Stimulated activated CD8-positive, alpha-beta memory T cell treated with anti-CD3 and anti-CD28 coated beads, Interleukin-15, amount 100 ng/mL, for 1 hour (primary cell): ENCODE measurements at places on chromosomes 1 and 21.

DNA sequence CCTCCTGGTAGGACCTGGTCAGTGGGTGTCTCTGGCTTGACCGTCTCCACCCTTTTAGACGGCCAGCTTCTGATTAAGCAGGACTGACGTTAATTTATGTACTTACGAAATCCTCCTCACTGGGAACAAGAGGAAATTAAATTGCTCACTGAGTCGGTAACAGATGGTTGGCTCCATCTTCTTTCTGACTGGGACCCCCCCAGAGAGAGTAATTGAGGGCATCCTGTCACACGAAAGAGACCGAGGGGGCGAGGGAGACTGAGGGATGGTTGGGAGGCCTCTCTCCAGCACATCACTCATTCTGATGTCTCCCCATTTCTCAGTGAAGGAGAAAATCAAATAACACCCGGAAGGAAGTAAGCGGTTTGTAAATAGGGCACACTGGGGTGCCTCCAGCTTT is 104.8 kb downstream of the OMA1 start:
- no peak for DNase-seq

DNA sequence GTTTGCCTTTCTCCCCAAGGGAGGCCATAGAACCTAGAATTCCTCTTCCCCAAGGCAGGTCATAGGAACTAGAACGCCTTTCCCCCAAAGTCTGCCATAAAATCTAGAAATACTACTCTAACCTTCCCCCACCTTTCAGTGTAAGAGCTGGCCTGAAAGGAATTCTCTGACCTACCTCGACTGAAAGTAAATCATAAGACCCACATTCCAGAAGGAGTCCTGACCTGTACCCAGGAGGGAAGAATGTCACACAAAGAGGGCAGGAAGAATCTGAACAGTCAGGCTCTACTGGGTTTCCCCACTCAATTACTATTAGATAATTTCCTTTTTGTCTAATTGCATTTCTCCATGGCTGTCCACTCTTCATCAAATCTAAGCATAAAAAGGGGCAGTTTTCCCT is 5.7 kb upstream of the ATG4C start:
- no peak for DNase-seq

GRCh38 chr1:161721738-161722343 is 497 bp downstream of the FCRLB start:
- no peak for DNase-seq

DNA sequence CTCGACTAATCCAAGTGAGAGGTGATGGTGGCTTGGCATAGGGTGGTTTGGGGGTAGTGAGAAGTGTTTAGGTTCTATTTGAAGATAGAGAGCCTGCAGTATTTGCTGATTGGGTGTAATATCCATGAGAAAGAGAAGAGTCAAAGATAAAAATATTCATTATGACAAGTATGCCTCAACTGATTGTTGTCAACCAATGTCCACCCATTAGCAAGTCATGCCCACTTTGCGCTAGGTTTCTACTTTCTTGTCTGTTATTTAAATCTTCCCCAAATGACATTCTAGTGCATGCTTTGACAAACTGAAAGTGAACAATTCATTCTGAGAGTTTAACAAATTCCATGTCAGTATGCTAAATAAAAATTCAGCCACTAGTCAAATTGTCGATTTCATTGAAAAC is 3.8 kb upstream of the XCL1 start:
- DNase-seq, result no peak

DNA sequence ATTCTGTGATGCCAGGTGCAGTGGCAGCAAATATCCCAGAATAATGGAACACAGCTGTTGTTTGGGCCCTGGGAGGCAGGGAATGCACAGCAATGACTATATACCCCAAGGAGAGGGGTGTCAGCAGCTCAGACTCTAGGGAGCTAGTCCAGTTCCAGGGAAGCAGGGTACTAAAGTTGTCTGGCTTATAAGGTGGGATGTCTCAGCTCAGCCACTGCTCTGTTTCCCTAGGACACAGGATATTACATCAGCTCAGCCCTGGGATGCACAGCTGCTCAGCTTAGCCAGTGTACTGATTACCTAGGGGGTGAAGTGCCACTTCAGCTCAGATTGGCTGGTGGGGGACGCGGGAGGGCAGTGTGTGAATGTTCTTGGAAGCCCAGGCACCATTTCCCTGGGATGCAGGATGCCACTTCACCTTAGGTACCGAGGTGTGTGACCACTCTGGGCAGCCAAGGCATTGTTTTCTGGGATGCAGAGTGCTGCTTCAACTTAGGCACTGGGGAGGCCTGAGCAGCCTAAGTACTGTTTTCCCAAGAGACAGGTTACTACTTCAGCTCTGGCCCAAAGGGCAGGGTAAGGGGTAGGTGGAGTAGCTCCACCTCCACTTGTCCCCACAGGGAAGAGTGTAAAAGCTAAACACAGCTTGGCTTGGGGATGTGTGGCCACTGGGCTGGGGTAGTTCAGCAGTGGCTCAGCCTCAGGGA is 59.4 kb downstream of the DIPK1A start:
- no peak for DNase-seq

DNA sequence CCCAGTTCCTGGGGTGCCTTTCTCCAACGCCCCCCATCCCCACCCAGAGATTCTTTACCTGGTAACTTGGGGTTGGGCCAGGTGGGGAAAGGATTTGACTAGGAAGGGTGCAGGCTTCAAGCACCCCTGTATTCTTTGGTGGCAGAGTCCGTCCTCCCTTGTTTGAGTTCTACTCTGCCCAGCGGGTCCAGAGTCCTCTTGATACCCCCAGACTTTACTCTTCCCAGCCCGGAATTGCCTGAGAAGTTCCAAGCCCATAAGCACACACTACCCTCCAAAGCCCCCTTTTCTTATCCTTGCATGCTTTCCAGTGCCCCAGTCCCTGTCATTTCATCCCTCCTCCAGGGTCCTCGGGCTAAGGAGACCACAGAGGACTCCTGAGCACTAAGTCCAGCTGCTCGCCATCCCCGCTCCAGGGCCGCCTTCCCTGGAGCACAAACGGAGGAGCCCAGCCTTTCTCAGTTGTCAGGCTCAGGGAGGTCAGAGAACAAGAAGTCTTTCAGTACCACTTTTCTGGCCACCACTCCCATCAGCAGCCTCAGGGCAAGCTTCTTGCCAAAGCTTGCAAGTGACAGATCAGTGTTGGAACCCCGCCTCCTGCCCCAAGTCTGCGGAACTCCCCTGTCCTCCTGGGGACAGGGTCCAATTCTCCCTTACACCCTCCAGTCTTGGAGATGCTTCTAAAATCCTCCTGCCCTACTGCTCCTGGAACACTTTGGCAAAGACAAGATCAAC is 12.2 kb downstream of the SLC45A3 start:
- no peak for DNase-seq

DNA sequence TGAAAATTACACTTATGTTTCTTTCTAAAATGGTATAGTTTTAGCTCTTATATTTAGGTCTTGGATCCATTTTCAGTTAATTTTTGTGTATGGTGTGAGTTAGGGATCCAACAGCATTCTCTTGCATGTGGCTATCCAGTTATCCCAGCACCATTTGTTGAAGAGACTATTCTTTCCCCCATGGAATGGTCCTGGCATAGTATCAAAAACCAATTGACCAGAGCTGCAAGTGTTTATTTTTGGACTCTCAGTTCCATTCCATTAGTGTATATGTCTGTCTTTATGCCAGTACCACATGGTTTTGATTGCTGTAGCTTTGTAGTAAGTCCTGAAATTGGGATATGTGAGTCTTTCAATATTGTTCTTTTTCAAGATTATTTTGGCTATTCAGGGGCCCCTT is 14.3 kb downstream of the TTLL10 start:
- DNase-seq, result no peak

DNA sequence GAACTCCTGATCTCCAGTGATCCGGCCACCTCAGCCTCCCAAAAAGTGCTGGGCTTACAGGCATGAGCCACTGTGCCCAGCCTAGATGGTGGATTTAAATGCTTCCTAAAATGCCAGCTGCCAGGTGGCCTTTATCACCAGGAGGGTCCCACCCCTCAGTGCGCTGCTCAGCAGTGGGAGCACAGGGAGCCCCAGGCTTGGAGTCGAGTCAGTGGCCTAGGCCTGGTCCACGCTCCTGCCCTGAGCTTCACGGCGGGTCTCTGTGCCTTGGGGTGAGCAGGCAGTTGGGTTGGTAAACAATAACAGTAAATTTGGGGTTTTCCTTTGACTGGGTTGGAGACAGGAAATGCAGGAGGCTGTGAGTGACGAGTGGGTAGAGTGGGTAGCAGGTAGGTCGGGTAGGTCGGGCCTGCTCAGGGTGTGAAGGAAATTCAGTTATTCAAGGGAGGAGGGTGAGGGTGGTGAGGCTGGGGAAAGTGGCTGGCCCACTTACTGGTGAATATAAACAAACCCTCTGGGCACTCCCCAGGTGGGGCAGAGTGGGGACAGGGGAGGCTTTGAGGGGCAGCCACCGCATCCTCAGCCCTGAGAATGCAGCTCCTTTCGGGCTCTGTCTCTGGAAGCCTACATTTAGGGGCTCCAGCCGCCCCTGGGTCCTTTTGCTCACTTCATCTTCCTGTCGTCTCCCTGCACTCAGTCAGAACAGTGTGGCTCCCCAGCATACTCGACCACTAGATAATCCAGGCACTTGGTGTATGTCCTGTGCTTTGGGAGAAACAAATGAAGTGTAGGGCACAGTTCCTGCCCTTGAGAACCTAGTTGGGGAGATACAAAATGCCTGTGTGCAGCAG is 33.5 kb upstream of the IL19 start:
- DNase-seq, result no peak

DNA sequence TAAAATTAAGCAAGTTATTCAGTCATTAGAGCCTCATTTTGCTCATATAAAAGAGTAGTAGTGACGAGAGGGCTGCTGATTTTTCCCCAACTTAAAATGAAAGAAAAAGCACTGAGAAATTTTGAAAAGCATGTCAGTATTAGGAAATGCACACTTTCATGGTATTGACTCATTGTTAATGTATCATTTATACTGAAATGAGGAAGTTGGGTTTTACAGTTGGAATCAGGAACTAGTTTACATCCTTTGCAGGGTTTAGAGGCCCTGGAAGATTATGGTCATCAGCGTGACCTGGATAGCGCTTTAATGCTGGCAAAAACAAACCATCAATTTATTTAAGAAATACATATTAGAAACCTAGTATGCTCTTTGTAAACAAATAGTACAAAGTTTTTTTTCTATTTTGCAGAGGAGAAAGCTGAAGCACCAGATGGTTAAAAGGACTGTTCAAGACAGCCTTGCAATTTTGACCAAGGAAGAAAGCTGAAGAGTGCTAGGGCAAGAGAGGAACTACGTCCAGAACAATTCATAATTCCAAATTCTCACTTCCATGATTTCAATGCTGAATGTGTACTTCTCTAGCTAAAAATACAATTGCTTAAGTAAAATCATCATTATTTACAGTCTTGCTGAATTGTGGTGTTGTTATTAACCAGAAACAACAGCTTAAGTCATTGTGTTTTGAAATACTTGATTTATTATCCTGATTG is 94.8 kb upstream of the SGIP1 start:
- no peak for DNase-seq

DNA sequence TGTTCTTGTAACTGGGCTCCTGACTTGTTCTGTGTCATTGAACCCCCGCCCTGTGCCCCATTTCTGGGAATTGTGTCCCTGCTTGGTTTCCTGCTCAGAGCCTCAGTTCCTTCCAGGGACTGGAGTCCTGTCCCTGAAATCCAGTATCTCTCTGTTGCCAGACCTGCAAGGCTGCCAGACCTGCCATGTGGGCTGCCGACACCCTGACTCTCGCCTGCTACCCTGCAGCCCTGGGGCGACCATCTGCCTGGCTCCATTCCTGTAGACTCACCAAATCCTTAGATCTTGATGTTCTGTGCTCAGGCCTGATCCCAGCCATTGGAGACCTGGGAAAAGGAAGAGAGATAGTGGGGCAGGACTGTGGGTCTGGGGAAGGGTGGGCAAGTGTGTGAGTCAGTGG is 383.3 kb upstream of the PROX1 start:
- no peak for DNase-seq
